Activated CD4-positive, alpha-beta T cell treated with anti-CD3 and anti-CD28 coated beads, Interleukin-2, amount 10 ng/mL, durations not matched to agents 24 days and 14 days (primary cell): ENCODE measurements at places on chromosomes 7 and 10. TPM values are rescaled to one million over a fixed set of nuclear protein-coding genes. Genes with fewer than 3 reads are reported as not detected.

GRCh38 chr7:33836797-33837355 is 68.5 kb upstream of the BMPER start:
- no peaks in the 10 kb centered on the region for H3K4me1 ChIP-seq
- no peak overlapping the region for H3K27ac ChIP-seq
- H3K36me3 ChIP-seq: no peaks in the 10 kb centered on the region
- DNase-seq: no peak

DNA sequence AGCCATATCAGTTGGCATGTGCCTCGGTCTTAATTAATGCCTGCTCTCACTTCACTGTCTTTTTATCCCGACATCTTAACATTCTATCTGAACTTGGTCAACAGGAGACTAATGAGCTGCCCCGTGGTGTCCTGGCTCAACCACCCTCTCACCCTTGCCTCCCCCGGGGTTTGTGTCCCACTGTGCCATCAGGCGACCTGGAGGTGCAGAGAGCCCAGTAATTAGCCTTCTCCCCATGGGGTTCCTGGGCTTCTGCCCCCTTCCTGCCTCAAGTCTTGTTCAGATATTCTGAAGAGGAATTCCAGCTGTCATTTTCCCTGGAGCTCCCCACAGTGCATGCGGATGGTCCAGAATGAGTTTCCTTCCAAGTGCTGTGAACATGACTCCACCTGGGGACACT is 10.1 kb upstream of the JAKMIP3 start:
- H3K4me1 ChIP-seq: no peaks in the 10 kb centered on the region
- no peak overlapping the region for H3K4me3 ChIP-seq
- no peak for DNase-seq

Gene CALML3
- not detected in 2 replicates for total RNA-seq

Gene INA
- 0.92 and 1.4 TPM in 2 replicates for total RNA-seq

DNA sequence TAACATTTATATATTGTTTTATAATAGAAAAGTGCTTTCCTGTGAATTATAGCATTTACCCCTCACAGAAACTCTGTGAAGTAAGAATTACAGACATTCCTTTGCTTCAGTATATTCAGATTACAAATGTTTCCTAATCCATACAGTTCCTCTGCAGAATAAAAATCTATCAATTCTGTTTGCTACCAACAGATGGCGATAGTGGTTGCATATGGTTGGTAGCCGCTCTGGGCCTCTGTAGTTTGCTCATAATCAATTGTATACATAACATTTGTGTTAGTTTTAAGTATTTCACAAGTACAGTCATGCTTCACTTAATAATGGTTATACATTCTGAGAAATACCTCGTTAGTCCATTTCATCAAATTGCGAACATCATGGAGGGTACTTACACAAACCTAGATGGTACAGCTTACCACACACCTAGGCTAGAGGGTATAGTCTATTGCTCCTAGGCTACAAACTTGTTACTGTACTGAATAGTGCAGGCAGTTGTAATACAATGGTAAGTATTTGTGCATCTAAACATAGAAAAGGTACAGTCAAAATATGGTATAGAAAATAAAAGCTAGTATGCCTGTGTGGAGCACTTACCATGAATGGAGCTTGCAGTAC is 94.4 kb upstream of the STEAP4 start:
- no peaks in the 10 kb centered on the region for H3K27me3 ChIP-seq
- H3K27ac ChIP-seq: no peak overlapping the region
- peak; percentile 57 for DNase-seq
- peaks cover 5% of the 10 kb centered on the region for H3K4me1 ChIP-seq
- no peaks in the 10 kb centered on the region for H3K36me3 ChIP-seq
- H3K4me3 ChIP-seq: no peak overlapping the region

Gene STEAP2
- total RNA-seq: 0.02 TPM in 1 of 2 replicates, not detected in the other

DNA sequence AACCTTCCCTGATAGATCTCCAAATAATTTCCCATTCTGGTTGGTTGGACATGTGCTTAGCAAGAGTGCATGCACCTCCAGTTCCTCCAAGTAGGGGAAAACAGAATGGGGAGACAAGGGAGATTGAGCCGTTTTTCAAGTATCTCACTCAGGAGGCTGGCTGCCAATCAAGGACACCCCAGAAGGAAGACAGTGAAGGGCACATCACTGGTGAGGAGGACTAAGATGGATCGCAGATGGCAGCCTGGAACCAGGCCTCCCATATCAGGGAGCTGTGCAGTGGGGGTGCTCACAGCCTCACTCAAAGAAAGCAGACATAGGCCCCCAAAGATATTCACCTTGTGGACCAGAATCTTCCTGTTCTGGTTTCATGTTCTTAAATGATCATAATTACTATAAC is 31.2 kb downstream of the PTPRZ1 start:
- no peaks in the 10 kb centered on the region for H3K4me1 ChIP-seq
- H3K27me3 ChIP-seq: no peaks in the 10 kb centered on the region
- H3K4me3 ChIP-seq: no peak overlapping the region
- H3K27ac ChIP-seq: no peak overlapping the region

Gene PPP1R9A
- not detected in 2 replicates for total RNA-seq

DNA sequence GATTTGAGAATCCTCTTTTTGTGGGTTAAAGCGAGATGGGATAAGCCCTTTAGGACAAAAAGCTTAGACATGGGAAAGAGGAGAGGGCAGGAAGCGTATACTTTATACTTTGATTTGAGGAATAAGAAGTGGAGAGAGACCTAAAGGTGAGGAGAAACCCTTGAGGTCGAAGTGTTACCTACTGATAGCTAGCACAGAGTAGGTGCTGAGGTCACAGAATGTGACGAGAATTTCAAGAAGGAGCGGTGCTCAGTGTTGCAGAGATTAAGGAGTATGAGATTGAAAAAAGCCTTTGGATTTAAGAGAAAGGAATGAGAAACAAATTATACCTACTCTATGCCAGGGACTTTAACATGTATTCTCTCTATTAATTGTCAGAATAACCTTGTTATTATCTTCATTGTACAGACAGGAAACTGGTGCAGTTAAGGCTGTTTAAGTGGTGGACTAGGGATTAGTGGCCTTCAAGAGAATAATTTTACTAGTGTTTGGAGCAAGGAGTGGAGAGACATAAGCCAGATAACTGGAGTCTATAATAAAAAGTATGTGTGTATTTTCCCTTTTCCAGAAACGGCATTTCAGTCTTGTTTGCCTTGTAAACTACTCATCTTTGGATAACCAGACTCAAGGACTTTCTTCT is 8.8 kb downstream of the CAPZA2 start:
- no peak overlapping the region for H3K4me3 ChIP-seq
- H3K36me3 ChIP-seq: peaks cover 19% of the 10 kb centered on the region
- H3K27me3 ChIP-seq: no peaks in the 10 kb centered on the region
- peaks cover 62% of the 10 kb centered on the region for H3K4me1 ChIP-seq
- H3K27ac ChIP-seq: no peak overlapping the region

DNA sequence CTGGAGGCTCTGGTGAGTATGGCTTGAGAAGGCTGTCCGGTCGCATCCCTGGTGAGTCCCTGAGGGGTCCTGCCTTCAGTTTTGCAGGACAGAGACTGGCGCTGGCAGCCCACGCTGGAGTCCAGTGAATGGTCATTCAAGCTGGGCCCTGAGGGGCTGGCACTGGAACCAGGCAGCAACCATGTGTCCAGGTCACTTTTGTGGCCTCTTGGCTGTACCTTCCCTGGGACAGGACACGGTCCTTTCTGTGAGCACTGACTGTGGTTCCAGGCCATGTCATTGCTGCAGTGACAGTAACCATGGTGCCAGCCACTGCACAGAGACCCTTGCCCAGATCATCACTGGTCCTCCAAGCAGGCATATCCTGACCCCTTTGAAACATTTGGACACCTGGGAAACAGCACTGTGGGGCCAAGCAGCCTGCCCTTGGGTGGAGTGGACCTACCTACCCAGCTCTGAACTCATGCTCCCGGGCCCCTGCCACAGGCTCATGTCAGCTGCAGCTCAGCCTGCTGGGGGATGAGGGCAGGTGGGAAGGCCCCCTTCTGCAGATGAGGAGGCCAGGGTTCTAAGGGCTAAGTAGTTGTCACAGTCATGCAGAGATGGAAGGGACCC is 72.1 kb downstream of the ADCY1 start:
- DNase-seq: no peak
- H3K27ac ChIP-seq: no peak overlapping the region
- no peak overlapping the region for H3K4me3 ChIP-seq
- peaks cover 3% of the 10 kb centered on the region for H3K4me1 ChIP-seq
- H3K36me3 ChIP-seq: no peaks in the 10 kb centered on the region

GRCh38 chr7:66699998-66700397 is 40.5 kb upstream of the RABGEF1 start:
- H3K27ac ChIP-seq: no peak overlapping the region
- H3K4me1 ChIP-seq: no peaks in the 10 kb centered on the region
- H3K4me3 ChIP-seq: no peak overlapping the region
- peaks cover 2% of the 10 kb centered on the region for H3K36me3 ChIP-seq

DNA sequence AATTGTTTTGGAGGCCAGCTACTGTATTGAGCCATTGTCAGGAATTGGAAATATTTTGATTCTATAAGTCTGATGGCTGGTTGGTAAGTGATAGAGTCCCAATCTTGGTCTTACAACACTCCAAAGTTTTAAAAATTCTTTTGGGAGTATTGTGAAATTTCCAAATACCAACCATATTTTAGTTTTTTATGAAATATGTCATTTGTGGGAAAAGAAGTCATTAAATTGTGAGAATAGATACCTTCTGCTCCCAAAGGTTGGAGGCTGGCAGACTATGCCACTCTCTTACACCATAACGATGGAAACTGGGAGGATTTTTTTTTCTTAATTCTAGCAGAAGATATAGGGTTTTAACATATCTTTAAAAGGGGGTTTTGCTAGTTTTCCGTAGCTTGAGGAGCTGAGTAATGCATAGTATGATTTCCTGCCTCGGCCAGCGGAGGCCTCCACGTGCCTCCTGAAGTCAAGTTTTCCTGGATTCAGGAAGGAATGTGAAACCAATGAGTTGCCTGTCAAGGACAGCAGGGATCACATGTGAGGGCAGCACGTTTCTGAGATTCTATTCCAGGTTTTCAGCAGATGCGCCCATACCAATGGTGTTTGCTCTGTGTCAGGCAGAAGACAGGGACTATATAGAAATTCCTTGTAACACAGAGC is 92.2 kb upstream of the LAMB4 start:
- H3K4me3 ChIP-seq: no peak overlapping the region
- no peak for DNase-seq
- no peaks in the 10 kb centered on the region for H3K36me3 ChIP-seq
- no peak overlapping the region for H3K27ac ChIP-seq
- no peaks in the 10 kb centered on the region for H3K27me3 ChIP-seq
- H3K4me1 ChIP-seq: no peaks in the 10 kb centered on the region

DNA sequence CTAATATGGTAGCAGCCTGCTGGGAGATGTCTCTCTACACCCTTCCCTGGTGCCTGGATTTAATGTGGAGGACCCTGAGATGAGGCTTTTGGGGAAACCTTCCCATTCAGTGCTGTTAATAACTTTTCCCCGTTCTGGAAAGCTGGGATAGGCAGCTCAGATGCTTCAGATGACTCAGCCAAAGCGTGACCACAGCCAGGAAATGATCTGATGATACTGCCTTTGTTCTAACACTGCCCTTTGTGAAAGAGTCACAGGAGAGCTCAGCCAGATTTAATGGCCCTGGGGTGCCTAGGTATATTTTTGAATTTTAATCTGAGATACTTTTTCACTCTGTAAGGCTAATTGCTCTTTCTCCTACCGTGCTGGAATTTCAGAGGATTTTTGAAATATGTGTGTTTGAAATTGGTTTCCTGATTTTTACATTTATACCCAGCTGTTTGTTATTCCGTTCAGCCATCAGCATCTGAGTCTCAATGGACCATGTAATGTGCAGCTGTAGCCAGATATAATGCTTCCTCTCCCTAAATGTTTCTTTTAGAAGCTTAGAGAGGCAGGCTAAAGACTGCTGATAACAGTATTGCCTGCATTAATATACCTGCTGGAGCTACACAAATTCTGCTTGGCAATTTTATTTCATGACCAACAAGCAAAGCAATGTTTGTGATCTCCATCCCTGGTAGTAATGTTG is 17.8 kb downstream of the CELF2 start:
- peaks cover 36% of the 10 kb centered on the region for H3K27me3 ChIP-seq
- H3K36me3 ChIP-seq: no peaks in the 10 kb centered on the region
- H3K4me1 ChIP-seq: peaks cover 2% of the 10 kb centered on the region

GRCh38 chr7:15094989-15095388 is 192.4 kb upstream of the DGKB start:
- no peaks in the 10 kb centered on the region for H3K4me1 ChIP-seq
- no peak overlapping the region for H3K27ac ChIP-seq
- H3K4me3 ChIP-seq: no peak overlapping the region

- no peak overlapping the region for H3K4me3 ChIP-seq
- no peak overlapping the region for H3K27ac ChIP-seq
- no peaks in the 10 kb centered on the region for H3K4me1 ChIP-seq
- H3K27me3 ChIP-seq: peaks cover 16% of the 10 kb centered on the region
Measured at GRCh38 chr10:42952931-42953683, 123.8 kb upstream of the RET start.

- peaks cover 13% of the 10 kb centered on the region for H3K4me1 ChIP-seq
- H3K27ac ChIP-seq: no peak overlapping the region
- no peaks in the 10 kb centered on the region for H3K27me3 ChIP-seq
- peaks cover 28% of the 10 kb centered on the region for H3K36me3 ChIP-seq
- DNase-seq: no peak
Measured at GRCh38 chr7:32587411-32587948, 92.2 kb downstream of the AVL9 start.

DNA sequence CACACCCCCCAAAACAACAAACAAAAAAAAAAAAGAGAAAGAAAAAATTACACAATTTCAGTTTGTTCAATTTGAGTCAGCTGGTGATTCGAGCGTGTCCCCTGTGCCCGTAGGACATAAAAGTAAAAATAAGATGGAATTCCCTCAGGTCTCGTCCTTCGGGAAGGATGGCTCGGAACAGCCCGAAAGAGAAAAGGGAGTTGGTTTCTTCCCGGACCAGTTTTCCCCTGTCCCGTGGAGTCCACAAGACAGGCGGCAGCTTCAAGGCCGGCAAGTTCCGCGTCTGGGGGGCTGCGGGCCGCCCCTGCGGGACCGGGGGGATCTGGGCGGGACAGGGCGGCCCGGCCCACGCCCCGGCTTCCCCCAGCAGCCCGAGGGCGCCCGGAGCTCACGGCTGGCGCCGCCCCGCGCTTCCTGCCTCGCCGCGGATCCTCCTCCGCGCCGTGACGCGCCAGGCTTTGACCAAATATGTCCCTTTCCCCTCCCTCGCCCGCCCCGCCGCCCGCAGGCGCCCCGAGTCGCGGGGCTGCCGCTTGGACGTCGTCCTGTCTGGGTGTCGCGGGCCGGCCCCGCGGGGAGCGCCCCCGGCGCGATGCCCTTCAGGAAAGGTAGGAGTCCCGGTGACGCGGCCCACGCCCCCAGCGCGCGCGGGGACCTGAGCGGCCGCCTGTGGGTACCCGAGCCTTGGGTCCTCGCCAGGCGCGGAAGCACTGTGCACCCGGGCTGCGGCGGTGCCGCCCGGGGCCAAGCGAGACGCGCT is 55.8 kb downstream of the RBM17 start:
- no peaks in the 10 kb centered on the region for H3K27me3 ChIP-seq
- H3K4me3 ChIP-seq: peak overlapping the region; percentile 89
- peak overlapping the region; percentile 81 for H3K27ac ChIP-seq
- DNase-seq: peak; percentile 98

Gene ABCA13
- not detected in 2 replicates for total RNA-seq

- no peaks in the 10 kb centered on the region for H3K4me1 ChIP-seq
- DNase-seq: no peak
- H3K36me3 ChIP-seq: no peaks in the 10 kb centered on the region
- H3K27ac ChIP-seq: no peak overlapping the region
- no peaks in the 10 kb centered on the region for H3K27me3 ChIP-seq
Measured at GRCh38 chr7:34165466-34165865, 260.1 kb downstream of the BMPER start.
